D341Med (cell line): ENCODE measurements at places on chromosomes 3 and 15.
A peak's percentile ranks its signal among the peaks of the same experiment; 100 is the strongest.

DNA sequence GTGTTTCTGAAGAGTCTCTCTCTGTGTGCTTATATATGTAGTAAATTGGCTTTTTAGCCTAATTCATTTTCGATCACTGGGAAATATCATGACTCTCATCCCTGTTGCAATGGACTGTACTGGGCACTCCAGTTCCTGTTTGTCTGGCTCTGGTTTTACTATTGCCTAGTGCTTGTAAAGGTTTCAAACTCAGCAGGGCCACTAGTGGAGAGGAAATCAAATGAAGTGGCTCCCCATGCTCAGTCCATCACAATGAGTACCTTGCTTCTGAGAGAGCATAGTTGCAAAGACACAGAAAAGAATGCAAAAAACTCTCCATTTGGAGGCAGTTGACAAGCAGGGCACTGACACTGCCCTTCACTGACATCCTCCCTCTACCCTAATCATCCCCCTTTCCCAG is 167.8 kb downstream of the TAFA4 start:
- no peak for DNase-seq

- DNase-seq = no peak
These were observed 11.9 kb upstream of the BLM start for GRCh38 chr15:90705212-90705611.

DNA sequence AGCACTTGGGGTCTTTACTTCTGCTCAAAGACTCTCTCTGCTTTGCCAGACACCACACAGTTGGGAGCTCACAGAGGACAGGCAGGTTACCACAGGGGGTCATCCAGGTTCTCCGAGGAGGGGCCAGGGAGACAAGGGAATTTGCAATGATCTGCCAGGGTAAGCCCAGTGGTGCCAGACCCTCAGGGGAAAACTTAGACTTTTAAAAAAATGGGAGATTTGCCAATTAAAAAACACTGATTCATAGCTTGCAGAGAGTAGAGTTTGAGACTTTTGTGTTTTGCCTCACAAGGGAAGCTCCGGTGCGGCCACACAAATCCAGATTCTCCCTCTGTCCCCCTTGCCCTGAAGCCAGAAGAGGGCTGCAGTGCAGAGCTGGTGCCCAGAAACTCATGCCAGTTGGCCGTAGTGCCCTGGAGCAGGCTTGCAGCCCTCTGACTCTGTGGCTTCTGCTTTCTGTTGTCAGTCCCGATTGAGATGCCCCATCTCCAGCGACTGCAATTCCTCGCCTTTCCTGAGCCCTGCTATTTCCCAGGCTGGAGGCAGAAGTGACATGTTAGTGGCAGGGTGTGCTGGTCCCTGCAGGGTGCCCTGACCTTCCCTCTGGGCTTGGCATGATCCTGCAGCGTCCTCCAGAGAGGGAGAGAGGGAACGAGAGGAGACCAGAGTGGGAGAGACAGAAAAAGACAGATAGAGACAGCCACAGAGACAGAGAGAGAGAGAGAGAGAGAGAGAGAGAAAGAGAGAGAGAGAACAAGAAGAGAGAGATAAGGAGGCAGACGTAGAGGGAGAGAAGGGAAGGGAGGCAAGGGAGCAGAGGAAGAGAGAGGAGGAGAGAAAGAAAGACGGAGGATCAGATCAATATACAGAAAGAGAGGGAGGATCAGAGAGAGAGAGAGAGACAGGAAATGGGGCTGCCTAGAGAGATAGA is 46.0 kb downstream of the RHCG start:
- DNase-seq = no peak

DNA sequence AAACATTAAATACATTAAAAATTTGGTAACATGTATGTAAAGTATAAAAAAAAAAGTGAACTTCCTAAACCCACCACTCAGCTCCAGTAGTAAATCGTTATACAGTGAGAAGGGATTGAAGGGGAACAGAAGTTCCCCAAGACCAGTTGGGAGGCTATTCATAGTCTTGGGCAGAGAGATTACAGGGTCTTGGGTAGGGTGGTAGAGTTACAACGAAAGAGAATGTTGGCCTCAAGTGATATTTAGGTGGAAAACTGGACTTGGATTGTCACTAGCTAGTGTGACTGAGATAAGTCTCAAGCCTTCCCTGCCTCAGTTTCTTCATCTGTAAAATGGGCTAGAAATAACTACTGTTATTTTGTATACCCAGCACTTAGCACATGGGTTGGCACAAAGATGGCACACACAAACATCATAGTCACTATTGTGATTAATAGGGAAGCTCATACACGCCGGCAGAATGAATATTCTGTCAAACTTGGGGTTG is 431 bp upstream of the YEATS2 start:
- DNase-seq = no peak

DNA sequence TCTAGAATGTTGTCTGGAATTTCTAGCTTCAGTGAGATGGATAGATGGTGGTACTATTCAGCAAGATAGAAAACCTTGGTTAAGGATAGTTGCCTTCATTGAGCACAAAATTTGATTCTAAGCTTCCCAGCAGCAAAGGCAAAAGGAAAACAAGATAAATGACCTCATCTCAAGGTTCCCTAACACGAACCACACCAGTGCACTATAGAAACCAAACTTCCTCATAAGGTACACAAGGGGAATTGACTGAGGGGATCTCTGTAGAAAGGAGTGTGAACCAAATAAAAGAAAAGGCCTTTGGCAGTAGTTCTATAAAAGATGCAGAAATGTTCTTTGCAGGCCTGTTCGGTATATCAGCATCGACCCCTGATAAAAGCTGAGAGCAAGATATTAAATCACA is 288.9 kb downstream of the SHQ1 start:
- no peak for DNase-seq

GRCh38 chr3:42708611-42709151 is 6.1 kb upstream of the HHATL start:
- peak; percentile 20 for DNase-seq

DNA sequence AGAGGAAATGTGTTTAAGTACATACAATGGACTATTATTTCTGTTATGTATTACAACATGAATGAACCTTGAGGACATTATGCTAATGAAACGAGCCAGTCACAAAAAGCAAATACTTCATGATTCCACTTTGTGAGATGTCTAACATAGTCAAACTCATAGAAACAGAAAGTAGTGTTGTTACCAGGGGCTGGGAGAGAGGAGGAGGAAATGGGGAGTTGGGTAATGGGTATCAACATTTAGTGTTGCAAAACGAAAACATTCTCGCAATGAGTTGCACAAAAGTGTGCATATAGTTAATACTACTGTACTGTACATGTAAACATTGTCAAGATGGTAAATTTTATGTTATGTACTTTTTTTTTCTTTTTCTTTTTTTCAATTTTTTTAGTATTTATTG is 194.3 kb downstream of the IL5RA start:
- DNase-seq = no peak

- no peak for DNase-seq
These were observed 211.4 kb upstream of the DPH6 start for GRCh38 chr15:35757361-35757760.

DNA sequence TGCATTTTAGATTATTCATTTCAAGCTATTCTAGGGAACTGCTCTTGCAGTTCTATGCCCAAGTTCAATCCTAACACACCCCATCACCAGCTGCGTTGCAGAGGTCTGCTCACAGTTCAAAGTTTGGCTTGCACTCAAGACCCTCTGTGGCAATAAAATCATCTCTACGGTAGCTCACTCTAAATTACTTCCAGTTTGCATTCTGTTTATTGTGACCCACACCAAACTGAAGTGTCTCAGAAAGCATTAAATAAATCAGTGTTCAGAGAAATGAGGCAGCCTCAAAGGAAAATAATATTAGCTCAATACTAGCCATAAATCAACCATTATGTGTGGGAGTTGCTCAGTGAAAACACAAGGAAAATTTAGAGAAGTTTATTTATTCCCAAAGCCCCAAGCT is 250.3 kb downstream of the MAGI1 start:
- no peak for DNase-seq

DNA sequence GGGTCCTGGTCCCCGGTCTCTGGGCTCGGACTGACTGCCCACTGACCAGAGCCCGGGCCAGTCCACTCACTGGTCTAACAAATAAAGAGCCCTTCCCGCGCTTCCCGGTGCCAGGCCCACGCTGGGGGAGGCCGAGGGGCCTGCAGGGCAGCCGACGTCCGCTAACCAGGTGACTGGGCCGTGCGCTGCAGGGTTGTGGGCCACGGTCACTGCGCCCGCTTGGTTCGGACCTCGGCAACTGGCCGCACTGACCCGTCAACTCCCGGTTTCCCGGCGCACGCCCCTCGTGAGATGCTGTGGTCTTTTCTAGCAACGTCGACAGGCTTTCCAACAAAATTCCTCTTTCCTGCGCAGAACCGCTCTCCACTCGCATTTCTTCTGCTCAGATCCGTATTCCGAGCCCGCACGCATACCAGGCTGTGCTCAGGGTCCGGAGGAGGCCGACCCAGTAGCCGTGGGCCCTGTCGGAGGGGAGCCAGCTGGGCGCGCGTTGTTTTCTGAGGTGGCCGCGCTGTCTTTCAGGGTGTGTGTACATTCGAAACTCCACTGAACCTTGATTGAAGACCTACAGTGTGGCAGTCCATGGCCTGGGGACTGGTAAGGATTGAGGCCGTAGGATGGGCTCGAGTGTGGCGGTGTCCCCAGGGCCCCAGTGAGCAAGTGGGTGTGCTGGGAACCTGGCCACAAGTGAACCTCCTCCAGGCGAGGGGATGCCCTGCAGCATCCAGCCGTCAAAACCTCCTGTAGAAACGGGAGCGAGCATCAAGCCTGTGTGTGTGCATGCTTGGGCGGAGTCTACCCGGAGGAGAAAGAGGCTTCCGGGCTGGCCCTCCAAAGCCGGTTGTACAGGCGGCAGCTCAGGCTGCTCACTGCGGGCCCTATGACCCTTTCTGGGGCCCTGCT is 875 bp upstream of the NT5DC2 start:
- peak; percentile 51 for DNase-seq

GRCh38 chr15:58336161-58336560 is 95.6 kb upstream of the LIPC start:
- no peak for DNase-seq

GRCh38 chr15:45919806-45920205 is 285.0 kb downstream of the SQOR start:
- DNase-seq = no peak
